Sigmoid colon (tissue), 7 donors: ENCODE measurements at places on chromosomes 16 and 17. TPM values are rescaled to one million over a fixed set of nuclear protein-coding genes. Genes with fewer than 3 reads are reported as not detected.
A peak's percentile ranks its signal among the peaks of the same experiment; 100 is the strongest.

- DNase-seq, result peak; percentile 59
These were observed 5.8 kb downstream of the ESRP2 start for GRCh38 chr16:68230176-68230571.

GRCh38 chr16:373848-374615 is 3.7 kb upstream of the MRPL28 start:
- DNase-seq, result peak; percentile 63

DNA sequence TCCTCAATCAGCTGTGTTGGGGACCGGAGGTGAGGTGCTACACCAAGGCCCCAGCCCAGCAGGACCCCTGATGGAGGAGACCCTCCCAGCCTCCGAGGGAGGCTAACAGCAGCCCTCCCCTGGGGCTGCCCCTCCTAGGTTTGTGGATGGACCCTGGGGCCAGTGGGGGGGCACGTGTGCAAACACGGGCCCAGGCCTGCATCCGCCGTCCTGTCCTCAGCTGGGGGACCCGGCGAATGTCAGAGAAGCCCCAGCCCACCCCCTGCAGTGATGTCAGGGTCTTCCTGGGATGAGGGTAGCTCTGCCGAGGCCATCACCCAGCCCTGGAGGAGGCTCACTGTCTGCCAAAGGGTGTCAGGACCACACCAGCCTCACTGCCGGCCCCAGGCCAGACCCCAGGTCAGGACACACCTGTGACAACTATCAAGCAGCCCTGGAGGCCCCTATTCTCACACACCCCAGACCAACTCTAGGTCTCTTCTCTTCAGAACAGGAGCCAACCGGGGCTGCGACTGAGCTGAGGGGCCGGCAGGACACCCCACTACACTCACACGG is 26.7 kb downstream of the CEP131 start:
- DNase-seq, result no peak

GRCh38 chr17:38741461-38741860 is 6.7 kb downstream of the PCGF2 start:
- DNase-seq, result no peak

DNA sequence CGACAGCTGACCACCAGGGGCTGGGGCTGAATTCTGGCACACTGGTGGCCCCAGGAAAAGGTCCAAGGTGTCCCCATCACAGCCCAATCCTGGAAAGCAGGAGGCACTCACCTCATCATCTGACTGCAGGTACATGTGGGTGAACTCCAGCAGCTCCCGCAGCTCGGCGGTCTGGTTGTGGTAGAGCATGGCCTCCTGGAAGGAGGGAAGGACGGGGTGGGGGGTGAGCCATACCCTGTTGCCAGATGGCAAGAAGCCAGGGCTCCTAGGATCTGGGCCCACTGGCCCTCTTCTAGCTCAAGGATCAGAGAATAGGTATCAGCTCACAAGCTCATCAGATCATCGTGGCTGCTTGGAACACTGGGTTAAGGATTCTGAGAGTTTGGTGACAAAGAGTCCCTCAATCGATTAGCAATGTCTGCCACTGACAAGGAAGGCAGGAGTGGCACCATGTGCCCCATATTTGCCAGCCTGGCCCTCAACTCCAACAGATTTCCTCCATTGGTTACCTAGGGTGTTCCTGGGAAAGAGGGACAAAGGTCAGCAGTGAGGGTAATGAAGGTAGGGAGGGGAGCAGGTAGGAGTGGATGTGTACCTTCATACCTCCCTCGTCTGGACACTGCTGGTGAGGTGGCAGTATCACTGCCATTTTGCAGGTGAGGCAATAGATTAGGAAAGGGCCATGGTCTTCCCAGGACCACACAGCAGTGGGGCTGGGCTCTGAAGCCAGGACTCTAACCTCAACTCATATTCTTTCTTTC is 4.9 kb downstream of the P3H4 start:
- DNase-seq, result no peak

- peak; percentile 74 for DNase-seq
These were observed 490 bp downstream of the GID4 start for GRCh38 chr17:18039535-18040260.

- DNase-seq, result no peak
These were observed 16.8 kb upstream of the AURKB start for GRCh38 chr17:8227238-8227581.

DNA sequence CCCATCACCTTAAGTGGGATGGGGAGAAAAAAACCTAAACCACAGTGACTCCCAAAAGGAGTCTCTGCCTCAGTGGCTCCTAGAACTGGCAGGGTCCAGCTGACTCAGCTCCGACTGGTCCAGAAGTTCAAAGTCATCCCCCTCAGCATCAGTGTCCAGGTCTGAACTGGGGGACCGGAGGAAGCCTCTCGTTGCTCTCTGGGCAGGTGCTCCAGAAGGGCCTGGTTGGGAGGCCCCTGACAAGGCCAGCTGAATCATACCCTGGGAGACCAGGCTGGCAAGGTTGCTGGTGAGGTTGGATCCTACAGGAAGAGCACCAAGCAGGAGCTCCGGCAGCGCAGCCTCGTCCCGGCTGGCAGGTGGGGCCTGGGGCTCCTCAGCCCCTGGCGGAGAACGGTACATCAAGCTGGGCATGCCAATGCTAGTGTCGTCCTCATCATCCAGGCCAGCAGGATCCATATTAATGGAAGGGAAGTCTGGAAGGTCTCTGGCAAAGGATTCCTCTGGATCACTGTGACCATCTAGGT is 4.3 kb upstream of the PSMC3IP start:
- no peak for DNase-seq

- no peak for DNase-seq
These were observed 39.7 kb downstream of the REXO5 start for GRCh38 chr16:20846030-20846429.

DNA sequence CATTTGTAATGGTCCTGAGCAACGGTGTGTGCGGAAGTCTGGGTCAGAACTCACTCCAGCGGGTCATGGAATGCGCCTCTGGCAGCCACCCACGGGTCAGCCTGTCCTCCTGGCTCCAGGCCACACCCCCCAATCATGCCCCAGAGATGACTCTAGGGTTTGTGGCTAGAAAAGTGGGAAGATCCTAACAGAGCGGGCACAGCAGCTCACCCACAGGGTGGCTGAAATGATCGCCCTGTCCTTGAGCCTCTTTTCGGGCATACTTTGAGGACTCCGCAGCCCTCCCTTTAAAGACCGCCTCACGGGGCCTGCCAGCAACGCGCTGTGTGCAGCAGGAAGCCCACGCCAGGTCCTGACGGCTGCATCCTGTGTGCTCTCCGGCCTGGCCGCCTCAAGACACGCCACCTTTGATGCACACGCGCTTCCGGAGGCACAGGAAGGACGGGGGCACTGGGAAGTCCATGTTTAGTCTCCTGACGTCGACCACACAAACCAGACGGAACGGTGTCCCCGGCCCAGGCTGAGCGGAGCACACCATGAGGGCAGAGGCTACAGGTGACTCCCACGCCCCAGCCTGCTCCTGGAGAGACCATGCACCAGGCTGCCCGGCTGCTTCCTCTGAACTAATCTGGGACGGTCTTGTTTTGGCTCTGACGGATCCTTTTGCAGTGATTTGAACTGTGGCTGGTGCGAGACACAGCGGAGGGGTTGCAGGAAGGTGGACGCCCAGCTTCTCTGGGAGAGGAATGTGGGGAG is 92.9 kb downstream of the TBC1D16 start:
- DNase-seq, result peak; percentile 70

DNA sequence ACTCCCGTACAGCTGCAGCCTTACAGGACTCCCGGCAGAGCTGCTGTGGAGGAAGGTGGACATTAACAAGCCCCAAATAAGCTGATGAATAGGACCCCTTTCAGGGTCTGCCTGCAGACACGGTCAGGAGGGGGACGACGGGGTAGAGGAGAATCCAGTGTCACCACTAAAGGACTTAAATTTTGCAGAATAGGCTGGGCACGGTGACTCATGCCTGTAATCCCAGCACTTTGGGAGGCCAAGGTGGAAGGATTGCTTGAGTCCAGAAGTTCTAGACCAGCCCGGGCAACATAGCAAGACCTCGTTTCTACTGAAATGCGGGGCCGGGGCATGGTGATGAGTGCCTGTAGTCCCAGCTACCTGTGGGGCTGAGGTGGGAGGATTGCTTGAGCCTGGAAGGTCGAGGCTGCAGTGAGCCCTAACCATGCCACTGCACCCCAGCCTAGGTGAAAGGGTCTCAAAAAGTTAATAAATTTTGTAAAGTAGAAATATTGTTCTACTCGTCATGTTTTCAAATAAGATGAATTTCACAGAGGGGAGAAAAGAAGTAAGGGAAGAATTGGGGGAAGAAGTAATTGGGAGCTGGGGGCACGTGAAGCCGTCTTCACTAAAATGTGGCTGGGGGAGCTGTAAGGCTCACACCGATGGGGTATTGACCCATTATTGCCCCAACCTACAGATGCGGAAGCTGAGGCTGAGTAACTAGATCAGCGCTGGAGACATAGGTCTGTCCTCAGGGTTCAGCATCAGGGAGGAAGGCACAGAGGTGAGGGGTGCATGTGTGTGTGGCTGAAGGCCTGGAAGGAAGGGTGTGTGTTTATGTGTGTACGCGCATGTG is 4.7 kb downstream of the LITAFD start:
- DNase-seq, result no peak

DNA sequence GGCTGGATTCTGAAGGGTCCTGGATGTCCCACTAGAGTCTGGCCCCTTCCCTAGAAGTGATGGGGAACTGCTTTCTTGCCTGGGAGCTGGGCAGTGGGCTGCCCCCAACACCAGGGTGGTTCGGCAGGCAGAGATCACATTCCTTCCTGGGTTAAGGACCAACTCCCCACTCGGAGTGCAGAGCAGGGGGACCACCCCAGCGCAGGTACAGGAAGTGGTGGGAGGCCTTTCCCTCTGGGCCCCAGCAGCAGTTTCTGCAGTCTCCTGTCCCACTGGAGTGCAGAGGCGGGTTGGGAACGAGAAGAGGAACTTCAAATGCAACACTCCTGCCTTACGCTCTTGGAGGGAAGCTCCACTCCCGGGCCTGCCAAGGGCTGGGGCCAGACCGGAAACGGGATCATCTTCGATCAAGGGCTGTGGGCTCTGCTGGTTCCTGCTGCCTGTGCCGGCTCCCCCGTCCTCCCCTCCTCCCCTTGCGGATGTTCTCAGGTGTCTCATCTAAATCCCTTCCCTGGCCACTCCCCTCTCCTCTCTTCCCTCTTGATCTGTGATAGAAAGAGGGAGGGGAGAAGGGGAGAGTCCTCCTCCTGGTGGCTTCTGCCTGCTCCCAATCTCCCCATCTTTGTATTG is 9.0 kb upstream of the NGFR start:
- DNase-seq, result no peak

GRCh38 chr17:2736956-2737355 is 12.5 kb downstream of the CCDC92B start:
- DNase-seq, result no peak

GRCh38 chr17:81681672-81682071 is 1.9 kb downstream of the ARL16 start:
- no peak for DNase-seq

- DNase-seq, result no peak
These were observed 67.1 kb downstream of the IL21R start for GRCh38 chr16:27468941-27469531.

- DNase-seq, result no peak
These were observed 16.3 kb downstream of the ITGAD start for GRCh38 chr16:31409433-31409832.

ESRP2 gene
- total RNA-seq, result not detected

ALOXE3 gene
- not detected for total RNA-seq

WNK4 gene
- not detected for total RNA-seq

PARD6A gene
- 12.8 TPM for total RNA-seq

SKAP1 gene
- total RNA-seq, result 0.36 TPM

HBA1 gene
- not detected for total RNA-seq
